ENCODE measurements at places on chromosomes 1 and 21.
A peak's percentile ranks its signal among the peaks of the same experiment; 100 is the strongest.

- DNase-seq = no peak
Measured at GRCh38 chr1:147502760-147503159, 38.5 kb upstream of the BCL9 start.

DNA sequence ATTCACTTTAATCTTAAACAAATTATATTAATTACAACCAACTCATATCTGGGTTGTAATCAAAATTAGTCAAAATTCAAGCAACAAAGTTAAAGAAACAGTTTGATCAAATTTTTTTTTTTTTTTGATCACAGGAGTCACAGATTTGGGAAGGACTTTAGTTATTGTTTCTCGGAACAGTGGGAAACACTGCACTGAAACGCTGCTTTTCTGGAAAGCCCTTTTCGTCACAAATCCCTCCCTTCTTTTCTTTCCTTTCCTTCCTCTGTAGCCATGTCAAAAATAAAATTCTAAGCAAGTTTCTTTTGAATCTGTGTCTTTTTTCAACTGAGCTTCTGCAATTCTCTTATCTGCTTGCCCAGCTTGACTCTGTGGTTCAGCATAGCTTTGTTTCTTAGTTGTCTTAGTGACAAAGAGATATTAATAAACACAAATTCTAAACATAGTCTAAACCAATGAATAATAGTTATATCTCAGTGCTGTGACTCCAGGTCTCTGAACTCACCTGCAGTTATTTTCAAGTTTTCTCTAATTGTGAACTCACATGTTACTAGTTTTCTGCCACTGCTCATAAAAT is 53.8 kb downstream of the PTGS2 start:
- no peak for DNase-seq

GRCh38 chr1:19360016-19360415 is 47.9 kb downstream of the SLC66A1 start:
- DNase-seq = no peak

- DNase-seq = no peak
Measured at GRCh38 chr1:156814571-156815260, 1.9 kb downstream of the SH2D2A start.

GRCh38 chr1:177913762-177914540 is 55.9 kb downstream of the SEC16B start:
- DNase-seq = no peak

DNA sequence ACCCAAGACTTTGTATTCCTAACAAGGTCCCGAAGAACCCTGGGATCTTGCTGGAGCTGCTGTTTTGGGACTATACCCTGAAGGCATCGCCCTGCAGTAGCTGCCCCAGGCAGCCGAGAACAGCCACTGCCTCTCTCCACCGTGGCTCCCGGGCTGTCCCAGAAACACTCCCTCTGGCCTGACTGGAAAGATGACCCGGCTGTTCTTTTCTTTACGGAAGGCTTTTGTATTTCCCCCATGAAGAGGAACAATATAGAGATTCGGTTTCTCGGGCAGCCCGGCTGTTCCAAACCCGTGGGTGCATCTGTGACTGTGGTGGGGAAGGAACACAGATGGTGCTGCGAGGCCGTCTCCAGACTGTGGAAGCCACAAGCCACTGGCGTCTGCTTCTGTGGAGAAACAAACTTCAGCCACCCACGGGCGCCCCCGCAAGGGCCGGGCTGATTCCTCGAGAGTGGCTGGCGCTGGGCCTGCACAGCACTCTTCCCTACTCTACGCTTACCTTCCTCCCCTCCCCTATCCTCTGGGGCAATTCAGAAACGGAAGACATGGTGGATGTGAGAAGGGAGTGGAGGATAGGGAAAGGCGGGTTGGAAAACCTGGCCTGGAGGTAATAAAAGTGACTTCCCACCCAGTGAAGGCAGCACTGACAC is 33.7 kb upstream of the VASH2 start:
- no peak for DNase-seq

DNA sequence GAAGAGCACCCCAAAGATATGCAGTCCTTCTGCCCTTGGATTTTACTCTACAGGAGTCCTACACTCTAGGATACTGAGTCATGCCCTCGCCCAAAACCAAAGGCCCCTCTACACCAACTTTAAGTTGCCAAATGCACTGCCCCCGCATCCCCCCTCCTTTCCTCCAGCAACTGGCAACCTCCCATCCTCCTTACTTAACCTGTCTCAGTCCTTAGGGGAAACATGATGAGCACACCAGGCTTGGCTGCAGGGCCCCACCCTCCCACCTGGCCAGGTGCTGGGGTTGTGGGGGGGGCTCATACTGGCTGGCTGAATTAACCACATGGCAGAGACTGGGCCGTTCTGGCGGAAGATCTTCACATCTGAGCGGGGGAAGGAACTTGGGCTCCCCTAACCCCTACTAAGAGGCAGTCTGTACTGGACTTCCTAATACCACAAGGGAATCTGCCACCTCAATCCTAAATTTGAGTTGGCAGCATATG is 1.2 kb downstream of the HDGF start:
- DNase-seq = peak; percentile 5

DNA sequence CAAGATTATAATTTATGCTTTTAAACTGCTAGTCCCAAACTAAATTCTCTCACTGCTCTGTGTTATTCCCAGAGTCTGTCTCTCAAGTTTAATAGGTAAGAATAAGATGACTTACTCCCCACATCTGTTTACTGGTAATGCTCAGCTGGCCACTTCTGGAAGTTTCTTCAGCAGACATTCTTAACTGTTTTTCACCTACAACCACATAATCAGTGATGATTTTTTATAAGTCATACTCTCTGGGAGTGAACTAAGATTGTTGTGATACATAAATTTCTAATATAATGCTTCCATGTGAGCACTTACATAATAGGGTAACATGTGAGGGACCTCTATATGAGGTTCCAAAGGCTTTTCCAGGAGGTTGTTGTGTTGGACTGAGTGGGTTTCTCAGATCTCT is 8.7 kb downstream of the SLAMF7 start:
- no peak for DNase-seq

- no peak for DNase-seq
Measured at GRCh38 chr1:196558411-196558810, 49.8 kb downstream of the KCNT2 start.

GRCh38 chr1:178625695-178626094 is 99.3 kb upstream of the RALGPS2 start:
- no peak for DNase-seq

DNA sequence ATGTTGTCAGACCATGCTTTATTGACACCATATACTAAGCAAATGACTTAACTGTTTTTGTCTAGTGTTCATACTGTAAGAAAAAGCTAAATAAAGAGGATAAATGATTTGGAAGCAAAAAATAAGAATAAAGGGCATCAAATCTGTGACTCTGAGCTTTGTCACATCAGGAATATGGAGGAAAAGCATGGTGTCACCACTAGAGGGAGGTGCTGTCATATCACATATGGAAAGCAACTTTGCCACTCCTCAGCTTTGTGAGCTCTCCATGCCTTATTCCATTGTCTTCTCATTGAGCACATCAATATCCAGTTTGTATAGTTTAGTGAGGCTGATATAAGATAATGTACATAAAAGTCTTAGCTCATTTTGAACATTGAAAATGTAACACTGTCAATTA is 20.8 kb upstream of the GBP1 start:
- DNase-seq = no peak

DNA sequence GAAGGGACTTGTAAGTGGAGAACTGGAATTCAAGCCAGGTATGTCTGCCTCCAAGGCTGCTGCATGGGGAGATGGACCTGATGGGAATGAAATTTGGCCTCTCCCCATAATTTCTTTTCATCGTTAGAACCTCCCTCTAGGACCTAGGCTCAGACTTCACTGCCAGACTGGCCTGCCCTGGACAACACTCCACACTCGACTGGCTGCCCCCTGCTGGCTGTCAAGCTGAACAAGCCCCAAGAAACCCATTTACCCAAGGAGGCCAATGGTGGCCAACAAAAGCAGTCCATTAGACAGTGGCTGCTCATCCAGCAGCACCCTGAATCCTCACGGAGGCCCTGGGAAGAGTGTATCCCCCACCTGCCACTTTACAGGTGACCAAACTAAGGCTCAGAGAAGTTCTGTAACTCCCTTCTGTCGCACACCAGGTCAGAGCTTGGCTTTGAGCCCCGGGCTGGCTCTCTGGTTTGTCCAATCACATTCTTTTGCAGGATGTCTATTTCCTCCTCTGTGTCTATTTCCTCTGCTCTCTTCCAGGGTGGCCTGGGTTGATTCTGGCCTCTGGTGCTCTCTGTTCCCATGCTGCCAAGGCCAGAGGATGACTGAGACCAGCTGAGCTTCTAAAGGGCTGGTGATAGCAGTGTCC is 3.8 kb downstream of the RNF186 start:
- DNase-seq = no peak

GRCh38 chr1:214882616-214883015 is 199.9 kb upstream of the KCNK2 start:
- no peak for DNase-seq

GRCh38 chr1:210647406-210648333 is 319.0 kb downstream of the HHAT start:
- DNase-seq = no peak

- DNase-seq = no peak
Measured at GRCh38 chr1:176949033-176949662, 215.4 kb downstream of the ASTN1 start.

- DNase-seq = no peak
Measured at GRCh38 chr1:101697072-101697471, 299.7 kb downstream of the OLFM3 start.

DNA sequence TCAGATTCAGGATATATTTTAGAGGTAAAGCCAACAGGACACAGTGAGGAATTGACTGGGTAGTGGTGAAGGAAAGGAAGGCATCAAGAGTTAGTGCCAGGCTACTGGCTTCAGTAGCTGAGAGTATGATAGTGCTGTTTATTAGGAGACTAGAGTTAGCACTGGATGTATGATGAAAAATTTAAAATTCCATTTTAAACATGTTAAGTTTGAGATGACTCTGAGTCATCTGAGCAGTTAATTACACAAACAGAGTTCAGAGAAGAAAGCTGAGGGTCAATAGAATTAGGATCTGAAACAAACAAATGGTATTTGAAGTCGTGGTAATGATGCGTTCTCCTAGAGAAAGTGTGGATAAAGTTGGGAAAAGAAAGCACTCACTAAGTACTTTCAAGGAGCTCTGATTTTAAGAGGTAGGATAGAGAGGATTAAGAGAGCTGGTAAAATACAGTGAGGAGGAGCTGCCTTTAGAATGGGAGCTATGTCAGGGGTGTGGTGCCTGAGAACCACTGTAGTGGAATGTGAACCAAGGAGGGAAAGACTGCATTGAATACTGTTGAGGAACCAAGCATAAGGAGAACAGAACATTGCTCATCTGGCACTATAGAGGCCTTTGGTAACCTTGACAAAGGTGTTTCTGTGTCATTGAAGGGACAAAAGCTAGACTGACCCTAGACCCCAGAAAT is 21.7 kb upstream of the SHCBP1L start:
- no peak for DNase-seq

GRCh38 chr1:165055581-165055980 is 300.9 kb downstream of the LMX1A start:
- no peak for DNase-seq

DNA sequence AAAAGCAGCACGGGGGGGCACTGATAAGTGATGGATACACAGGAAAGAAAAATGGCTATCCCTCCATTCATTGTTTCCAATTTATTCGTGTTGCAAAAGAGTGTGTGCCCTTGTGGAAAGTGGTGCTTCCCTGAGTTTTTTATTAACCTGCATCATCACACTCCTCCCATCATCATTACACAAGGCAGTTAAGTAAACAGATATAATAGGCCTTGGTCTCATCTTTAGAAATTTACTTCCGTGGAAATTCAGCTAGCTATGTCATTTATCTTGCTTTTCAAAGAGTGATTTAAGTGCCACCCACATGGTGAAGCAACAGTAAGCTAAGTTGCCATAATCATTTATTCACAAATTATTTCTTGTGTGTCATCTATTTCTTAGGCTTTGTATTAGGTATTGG is 473.3 kb downstream of the NEGR1 start:
- DNase-seq = no peak

- no peak for DNase-seq
Measured at GRCh38 chr1:57638239-57638638, 214.4 kb upstream of the DAB1 start.

GRCh38 chr1:151455966-151456365 is 3.3 kb downstream of the POGZ start:
- no peak for DNase-seq

DNA sequence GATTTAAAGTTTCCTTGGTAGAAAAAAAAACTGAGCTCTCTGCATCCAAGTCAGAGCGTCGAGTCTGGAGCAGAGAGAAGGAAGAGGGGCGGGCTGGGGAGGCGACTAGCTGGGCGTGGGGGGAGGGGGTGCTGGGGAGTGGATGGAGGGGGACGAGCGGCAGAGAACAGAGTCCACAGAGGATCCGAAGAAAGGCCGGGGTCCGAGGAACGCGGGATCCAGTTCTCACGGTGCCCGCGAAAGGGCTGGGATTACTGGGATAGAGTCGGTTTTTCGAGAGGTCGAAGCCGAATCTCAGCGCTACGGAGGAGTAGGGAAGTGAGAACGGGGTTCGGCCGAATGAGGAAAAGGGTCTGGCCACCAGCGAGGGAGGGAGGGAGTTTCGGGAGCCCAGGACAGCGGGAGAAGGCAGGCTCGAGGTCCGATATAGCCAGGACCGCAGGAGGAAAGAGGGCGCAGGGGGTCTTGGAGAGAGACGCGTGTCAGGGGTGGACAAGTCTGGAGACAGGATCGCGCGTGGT is 665 bp downstream of the DAB1 start:
- no peak for DNase-seq

DNA sequence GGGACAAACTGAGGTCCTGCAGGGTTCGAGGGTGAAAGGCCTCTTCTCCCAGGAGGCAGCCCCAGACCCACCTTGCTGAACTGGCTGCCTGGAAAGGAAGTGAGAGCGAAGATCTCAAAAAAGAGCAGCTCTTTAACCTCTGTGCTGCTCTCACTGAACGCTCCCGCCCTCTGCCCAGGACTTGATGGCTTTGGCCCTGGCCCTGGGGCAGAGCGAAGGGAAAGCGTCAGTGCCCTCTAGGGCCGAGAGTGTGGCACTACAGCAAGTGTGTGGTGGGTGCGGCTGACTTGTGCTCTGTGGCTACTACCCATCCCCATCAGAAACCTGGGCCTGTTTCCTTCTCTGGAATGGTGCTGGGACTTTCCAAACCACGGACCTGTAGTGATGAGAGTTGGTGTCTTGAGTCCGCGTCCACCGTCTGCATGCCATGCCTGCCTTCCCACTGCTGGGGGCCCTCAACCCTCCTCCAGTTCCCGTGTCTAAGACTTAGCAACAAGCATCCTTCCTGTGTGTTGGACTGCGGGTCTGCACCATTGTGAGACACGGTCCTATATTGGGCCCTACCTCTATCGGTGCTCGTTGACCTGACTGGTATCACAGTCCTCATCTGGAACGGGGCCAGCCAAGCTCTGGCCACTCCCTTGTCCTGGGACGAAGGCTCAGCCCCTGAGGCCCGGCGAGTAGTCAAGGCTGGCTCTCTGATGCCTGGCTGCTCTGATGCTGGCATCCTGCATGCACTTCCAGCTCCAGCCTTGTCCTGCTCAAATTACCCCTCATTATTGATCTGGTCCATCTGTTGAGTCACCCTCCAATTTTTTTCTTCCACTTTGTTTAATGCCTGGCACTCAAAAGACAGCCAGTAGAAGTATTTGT is 180.3 kb downstream of the DISC1 start:
- peak; percentile 55 for DNase-seq
